ENCODE measurements at places on chromosomes 3 and 15.
A peak's percentile ranks its signal among the peaks of the same experiment; 100 is the strongest.

DNA sequence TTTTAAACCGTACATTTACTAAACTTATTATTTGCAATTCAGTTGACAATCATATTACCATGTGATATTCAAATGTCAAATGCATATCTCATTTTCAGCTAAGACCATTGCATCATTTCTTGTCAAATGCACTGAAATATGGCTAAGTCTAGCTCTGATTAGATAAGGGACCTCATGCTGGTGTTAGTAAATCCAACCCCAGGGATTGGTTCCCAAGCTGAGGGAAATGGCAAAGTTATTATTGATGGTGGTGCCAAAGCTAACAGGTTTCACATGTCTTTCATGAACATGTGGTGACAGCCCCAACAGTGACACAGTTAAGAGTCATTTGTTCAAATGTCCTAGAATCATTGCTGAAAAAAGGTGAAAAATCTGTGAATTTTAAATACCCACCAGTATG is 641.1 kb downstream of the MECOM start:
- DNase-seq, result no peak

GRCh38 chr15:51085764-51086163 is 8.9 kb downstream of the TNFAIP8L3 start:
- no peak for DNase-seq

GRCh38 chr3:133377396-133377795 is 22.5 kb upstream of the BFSP2 start:
- peak; percentile 37 for DNase-seq

- DNase-seq, result no peak
These were observed 270.2 kb upstream of the GBE1 start for GRCh38 chr3:82031596-82031995.

DNA sequence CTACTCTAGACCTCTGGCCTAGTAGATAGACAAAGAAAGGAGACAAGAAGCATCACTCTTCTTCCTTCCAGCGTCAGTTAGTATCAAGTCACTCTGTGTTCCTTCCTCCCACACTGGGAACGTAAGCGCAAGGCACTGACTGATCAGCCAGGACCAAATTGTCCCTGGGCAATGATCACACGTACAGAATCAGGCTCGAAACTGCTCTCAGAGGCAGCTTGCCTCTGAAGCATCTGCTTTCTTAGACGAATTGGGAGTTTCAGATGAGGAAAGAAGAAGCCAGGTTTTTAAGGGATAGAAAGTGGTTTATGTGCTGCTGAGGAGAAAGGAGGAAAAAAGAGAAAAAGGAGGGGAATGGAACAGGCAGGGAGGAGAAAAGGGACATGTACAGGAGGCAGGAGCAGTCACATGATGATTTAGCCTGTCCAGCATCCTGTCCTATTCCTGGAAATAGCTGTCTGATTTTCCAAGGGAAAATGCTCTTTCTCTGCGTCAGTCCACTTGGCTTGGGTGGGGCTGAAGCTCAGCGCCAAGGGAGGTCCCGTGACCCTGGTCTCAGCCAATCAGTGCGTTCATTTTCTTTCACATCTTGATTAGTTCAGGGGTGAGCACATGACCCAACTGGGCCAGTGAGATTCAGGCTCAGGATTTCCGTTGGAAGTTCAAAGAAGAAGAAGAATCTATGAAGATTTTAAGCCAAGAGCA is 102.0 kb upstream of the PRICKLE2 start:
- DNase-seq, result no peak

GRCh38 chr3:98371853-98372252 is 18.2 kb downstream of the OR5K4 start:
- no peak for DNase-seq

DNA sequence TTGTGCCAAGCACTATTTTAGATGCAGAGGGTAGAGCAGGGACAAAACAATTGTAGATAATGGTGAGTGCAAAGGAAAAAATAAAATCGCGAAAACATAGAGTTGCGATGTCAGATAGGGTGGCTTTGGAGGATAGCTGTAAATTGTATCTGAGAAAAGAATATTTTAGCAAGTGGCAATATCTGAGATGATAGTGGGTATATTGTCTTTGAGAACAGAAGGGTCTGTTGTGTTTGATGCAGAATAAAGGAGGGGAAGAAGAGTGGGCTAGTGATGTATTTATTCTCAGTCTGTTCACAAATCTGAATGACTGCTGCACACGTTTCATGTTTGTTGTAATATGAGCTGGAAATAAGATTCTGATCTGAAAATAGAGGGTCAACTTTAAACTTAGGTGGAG is 396.8 kb downstream of the CADM2 start:
- DNase-seq, result no peak

GRCh38 chr3:171175741-171176234 is 149.3 kb upstream of the SLC2A2 start:
- DNase-seq, result no peak

GRCh38 chr3:58704745-58705144 is 38.2 kb upstream of the FAM3D start:
- DNase-seq, result no peak

DNA sequence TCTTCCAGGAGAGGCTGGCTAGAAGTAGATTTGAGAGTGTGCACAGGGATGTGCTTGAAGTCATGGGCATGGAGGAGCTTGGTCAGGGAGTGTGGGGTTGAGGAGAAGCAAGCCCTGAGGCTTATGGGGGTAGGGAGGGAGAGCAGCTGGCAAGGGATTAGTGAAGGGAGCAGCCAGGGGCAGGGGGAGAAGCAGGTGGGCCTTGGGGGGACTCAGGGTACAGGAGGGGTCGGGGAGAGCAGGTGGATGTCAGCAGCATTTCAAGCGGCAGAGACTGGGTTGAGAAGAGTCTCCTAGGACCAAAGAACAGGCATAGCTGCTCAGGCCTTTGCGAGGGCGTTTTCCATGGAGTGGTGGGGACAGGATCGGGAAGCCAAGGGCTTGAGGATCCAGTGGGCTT is 3.4 kb upstream of the LMAN1L start:
- DNase-seq, result no peak

DNA sequence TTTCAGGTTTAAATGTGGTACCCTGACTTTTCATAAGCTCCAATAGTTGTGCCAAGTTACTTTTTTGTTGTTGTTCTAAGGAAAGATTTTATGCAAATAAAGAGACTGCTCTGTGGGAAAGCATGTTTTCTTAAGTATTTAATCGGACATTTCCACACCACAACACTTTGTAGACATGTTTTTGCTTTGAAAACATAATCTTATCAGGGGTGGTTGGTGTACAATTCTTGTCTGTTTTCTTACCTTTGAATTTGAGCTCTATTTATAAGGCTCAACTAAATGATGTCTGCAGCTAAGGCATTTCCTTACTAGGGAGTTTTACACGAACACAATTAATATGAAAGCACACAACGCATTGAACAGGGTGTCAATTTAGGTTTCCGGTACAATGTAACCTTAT is 81.5 kb upstream of the CDIN1 start:
- no peak for DNase-seq

GRCh38 chr3:15221574-15222217 is 15.7 kb downstream of the CAPN7 start:
- no peak for DNase-seq

DNA sequence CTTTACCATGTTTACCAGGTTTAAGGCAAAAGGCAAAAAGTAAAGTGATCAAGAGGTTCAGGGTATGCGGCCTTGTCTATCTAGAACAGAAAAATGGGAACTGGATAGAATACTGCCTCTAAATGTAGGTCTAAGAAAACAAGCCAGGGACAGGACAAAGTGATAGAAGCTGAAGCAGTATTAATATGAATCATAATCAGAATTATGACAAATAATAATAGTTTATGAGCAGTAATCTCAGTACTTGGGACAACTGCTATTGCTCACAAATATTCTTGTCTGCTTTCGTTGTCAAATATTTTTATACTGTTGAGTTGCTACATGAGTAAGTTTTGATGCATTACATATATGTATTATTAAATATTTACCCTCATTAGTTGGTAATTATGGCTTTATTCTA is 356.9 kb upstream of the RBMS3 start:
- DNase-seq, result no peak

GRCh38 chr3:182216311-182216970 is 504.7 kb downstream of the SOX2 start:
- DNase-seq, result no peak

- DNase-seq, result no peak
These were observed 39.3 kb downstream of the ADCY5 start for GRCh38 chr3:123409443-123410148.

GRCh38 chr15:62895905-62896316 is 146.6 kb upstream of the TPM1 start:
- DNase-seq, result no peak

GRCh38 chr3:170811515-170811914 is 58.5 kb downstream of the RPL22L1 start:
- no peak for DNase-seq

DNA sequence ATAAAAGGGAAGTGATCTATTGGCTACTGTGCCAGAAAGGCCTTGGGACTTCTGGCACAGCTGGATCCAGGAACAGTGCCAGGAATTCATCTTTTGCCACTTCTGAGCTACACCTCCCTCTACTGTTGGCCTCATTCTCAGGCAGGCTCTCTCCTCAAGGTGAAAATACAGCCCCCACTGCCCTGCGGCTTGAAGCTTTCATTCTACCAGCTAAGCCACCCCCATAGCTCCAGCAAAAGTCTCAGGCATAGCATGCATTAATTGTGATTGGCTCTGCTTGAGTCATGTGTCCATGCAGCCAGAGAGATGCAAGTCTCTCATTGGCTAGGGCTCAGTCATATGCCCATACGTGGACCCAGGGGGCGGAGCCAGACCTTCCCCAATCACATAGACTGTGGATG is 142.4 kb downstream of the TPRA1 start:
- no peak for DNase-seq

- no peak for DNase-seq
These were observed 69.8 kb upstream of the SLC4A7 start for GRCh38 chr3:27553886-27554540.

DNA sequence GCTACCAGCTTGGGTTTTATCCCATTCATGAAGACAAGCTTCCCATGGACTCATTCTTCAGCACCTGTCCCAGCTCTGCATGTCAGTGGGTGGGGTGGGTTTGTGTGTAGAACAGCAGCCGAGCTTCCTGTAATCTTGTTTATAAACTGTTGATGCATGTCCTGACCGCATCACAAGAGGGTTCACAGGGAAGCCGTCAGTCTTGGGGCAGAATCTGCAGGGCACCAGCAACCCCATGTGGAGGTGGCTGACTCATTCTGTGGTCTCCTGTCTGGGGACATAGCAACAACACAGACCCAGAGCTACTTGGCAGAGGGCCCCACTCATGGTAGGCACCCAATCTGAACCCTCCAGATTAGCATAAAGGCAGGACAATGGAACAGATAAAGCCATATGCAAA is 35.6 kb downstream of the DAPK2 start:
- no peak for DNase-seq

GRCh38 chr3:184242297-184242685 is 6.5 kb downstream of the ALG3 start:
- no peak for DNase-seq

DNA sequence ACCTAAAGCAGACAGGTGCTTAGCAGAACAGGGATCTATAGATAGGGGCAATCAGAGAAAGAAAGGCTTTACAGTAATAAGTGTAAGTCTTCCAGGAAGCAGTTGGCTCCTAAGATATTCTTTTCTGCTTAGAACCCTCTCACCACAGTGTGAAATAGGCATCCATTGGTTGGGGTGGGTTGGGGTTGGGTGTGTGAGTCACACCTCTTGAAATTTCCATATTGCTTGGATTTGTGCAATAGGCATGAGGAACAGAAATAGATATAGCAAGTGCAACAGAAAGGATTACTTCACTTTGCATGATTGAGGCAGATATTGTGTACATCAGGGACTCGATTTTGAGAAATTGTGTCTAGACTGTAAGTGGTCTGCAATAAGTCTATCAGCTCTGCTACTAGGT is 200.1 kb upstream of the GAP43 start:
- DNase-seq, result no peak

DNA sequence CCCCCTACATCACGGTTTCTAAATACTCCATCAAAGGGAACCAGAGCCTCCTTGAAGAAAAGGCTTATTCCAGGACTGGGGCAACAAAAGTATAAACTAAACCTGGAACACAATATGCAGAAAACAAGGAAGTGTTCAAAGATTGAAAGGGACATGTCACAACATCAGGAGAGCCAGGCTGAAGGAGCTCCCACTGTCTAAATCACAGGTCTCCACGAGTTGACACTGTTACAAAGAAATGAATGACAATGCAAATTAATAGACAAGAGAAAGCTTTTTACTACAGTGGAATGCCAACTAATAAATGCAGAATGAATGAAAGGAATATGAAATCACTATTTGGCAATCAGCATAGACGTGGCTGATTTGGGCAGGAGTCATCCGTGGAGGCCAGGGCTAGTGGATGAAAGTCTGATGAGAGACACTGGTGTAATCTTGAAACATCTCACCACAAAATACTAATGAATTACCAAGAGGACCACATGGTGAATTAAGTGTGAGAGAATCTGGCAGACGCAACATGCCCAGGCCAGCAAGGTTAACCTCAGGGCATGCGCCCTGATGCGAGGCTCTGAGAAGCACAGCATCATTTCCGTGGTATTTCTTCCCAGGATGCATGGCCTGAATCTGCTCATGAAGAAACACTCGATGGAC is 123.8 kb upstream of the TJP1 start:
- DNase-seq, result no peak

DNA sequence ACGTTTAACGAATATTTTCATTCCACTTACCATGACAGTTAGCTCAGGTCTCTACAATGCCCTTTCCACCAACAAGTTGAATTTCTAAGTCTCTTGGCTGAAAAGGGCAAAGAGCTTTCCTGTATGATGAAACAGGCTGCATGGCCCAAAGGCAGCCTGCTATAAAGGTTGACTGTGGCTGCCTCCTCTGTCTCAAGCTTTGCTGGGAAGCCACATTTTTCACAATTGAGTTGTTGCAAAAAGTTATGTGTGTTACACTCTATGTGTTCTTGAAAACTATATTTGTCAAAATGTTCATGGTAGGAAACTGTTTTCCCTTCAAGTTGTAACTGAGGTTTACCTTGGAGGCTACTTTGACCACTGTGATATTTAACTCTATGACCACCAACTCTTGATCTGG is 49.5 kb downstream of the DZIP1L start:
- DNase-seq, result no peak

DNA sequence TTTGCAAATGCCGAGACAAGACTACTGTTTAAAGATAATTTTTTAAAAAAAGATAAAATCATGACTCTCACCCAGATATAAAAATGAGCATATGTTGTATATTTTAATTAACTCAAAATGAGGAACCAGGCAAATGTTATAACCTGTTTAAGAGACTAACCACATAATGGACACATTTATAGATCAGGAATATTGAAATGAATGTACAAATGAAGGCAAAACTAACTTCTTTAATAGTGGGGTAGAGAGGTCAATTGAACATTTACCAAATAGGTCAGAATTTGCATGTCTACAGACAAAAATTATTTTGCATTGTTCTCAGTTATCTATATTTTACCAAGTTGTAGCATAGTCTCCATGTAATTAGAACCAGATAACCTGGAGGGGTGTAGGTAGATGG is 134.3 kb upstream of the PFN2 start:
- no peak for DNase-seq

GRCh38 chr3:14461748-14462324 is 59.4 kb downstream of the SLC6A6 start:
- peak; percentile 9 for DNase-seq

- no peak for DNase-seq
These were observed 124.3 kb downstream of the ABI3BP start for GRCh38 chr3:100868894-100869293.

- no peak for DNase-seq
These were observed 169.9 kb downstream of the AKAP13 start for GRCh38 chr15:85550283-85550682.

Data from NCI-H1436 (cell line).